ENCODE measurements at places on chromosomes 2 and 18. TPM values are rescaled to one million over a fixed set of nuclear protein-coding genes. Genes with fewer than 3 reads are reported as not detected.

DNA sequence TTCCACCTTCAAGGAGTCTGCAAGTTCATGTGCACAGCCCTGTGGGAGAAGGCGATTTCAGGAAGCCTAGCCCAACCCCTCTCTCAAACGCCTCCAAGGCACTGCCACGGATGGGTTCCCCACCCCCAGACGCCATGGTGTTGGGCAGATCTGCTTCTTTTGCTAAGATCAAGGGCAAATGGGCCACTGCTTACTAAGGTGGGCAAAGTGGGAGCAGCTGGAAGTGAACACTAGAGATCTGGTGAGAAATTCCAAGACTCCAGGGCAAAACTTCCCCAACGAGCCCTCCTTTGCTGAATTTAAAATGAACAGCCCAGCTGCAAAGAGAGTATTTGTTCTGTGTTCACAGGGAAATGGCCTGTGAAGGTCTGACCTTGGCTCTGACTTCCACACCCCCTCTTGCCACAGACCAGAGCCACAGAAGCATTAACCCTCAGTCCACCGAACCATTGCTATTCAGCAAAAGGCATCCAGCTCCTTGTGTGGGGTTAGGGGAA lies 45.1 kb upstream of the ZBTB7C start:
- DNase-seq = no peak
- H3K4me1 ChIP-seq = peaks cover 16% of the 10 kb centered on the region
- H3K4me3 ChIP-seq = no peak overlapping the region
- no peaks in the 10 kb centered on the region for H3K36me3 ChIP-seq
- no peak overlapping the region for H3K27ac ChIP-seq

GRCh38 chr18:23229472-23229871 lies 94.2 kb downstream of the CABLES1 start:
- no peak overlapping the region for H3K4me3 ChIP-seq
- 0 out of 2 replicates have a peak, but pooled peaks cover 4% of the 10 kb centered on the region for H3K36me3 ChIP-seq
- no peak overlapping the region for H3K27ac ChIP-seq
- no peak for DNase-seq

Gene SNED1
- 24.9 TPM for total RNA-seq

DNA sequence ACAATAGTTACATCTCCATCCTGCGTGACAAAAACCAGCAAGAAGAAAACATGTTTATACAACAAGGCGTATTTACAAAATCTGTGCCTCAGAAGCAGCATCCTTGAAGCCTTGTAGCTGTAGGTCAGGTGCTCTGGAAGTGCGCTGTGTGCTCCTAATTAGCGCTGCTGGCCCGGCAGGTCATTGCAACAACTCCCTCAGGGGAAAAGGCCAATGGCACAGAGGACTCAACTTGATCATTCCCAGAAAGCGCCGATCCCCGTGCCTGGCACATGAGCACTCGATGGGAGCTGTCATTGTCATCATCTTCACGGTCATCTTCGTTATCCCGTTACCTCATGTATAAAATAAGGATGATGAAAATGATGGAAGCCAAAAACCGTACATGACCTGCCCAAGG lies 58.5 kb downstream of the EIPR1 start:
- no peak overlapping the region for H3K27ac ChIP-seq
- H3K4me1 ChIP-seq = no peaks in the 10 kb centered on the region
- no peak for DNase-seq
- H3K27me3 ChIP-seq = no peaks in the 10 kb centered on the region

Gene ZNF396
- total RNA-seq = 0.79 TPM

DNA sequence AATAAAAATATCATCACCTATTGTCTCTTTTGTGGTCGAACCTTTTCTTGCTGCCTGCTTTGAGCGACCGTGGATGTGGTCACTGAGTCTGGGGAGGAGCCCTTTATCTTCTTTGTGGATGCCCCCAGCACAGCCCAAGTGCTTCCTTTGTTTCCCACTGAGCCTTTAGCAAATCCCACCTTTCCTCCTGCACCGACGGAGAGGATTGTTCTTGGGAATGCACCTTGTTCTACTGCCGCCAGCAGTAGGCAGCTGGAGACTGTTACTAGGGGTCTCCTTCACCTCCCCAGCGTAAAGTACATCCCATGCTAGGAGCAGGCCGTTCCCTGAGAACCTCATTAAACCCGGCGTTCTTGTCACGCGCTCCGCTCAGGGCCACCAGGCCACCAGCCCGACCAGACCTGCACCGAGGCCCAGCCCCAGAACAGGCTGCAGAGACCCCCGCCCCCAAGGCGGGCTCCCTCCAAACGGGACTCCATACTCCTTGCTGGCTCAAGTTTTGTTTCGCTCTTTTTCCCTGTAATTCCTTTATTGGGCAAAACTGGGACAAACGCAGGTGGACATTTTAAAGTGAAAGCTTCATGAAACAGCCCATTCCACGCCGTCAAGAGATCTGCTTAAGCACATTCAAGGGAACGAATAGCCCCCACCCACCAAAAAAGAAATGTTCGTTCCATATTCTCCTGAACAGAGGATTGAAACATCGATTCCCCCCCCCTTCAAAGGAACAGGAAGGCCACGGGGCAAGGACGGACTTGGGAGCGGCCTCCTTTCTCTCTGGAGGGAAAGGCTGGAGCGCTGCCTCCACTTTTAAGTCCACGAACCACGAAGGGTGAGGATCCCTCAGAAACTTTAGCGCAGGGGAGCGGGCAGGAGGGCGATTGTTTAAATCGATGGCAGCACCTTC lies 1.1 kb upstream of the MAT2A start:
- peak overlapping the region; percentile 94 for H3K4me3 ChIP-seq
- H3K27me3 ChIP-seq = no peaks in the 10 kb centered on the region
- peaks cover 44% of the 10 kb centered on the region for H3K36me3 ChIP-seq
- peak; percentile 56 for DNase-seq
- H3K4me1 ChIP-seq = peaks cover 35% of the 10 kb centered on the region

DNA sequence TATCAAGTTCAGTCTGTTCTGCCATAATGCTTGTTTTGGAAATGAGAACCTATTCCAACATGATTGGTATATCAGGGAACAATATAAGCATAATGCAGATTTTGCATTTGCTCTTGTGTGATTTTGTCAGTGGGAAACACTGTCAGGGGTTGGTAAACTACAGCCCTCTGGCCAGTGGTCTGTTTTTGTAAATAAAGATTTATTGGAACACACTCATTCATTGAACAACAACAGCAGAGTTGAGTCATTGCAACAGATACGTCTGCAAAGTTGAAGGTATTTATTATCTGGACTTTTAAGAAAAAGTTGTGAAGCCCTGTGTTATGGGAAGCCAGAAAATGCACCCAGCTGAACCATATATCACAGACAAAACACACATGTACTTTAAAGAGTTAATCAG lies 83.1 kb downstream of the MCFD2 start:
- H3K27me3 ChIP-seq = no peaks in the 10 kb centered on the region
- H3K27ac ChIP-seq = no peak overlapping the region
- H3K4me3 ChIP-seq = no peak overlapping the region
- DNase-seq = no peak
- no peaks in the 10 kb centered on the region for H3K36me3 ChIP-seq

Gene FAM228A
- total RNA-seq = not detected

Gene PAX3
- total RNA-seq = 0.03 TPM

Gene ALPI
- total RNA-seq = not detected

- no peaks in the 10 kb centered on the region for H3K27me3 ChIP-seq
- H3K36me3 ChIP-seq = no peaks in the 10 kb centered on the region
- no peak for DNase-seq
Observed at GRCh38 chr2:33518929-33519328, 42.5 kb downstream of the RASGRP3 start.

GRCh38 chr2:71190656-71191569 lies 36.0 kb downstream of the PAIP2B start:
- no peak overlapping the region for H3K27ac ChIP-seq
- no peak for DNase-seq
- H3K27me3 ChIP-seq = peaks cover 7% of the 10 kb centered on the region
- no peaks in the 10 kb centered on the region for H3K4me1 ChIP-seq

- H3K27me3 ChIP-seq = no peaks in the 10 kb centered on the region
- H3K4me1 ChIP-seq = no peaks in the 10 kb centered on the region
- no peak overlapping the region for H3K27ac ChIP-seq
- no peak for DNase-seq
- no peak overlapping the region for H3K4me3 ChIP-seq
- H3K36me3 ChIP-seq = no peaks in the 10 kb centered on the region
Observed at GRCh38 chr2:34705551-34706247, 1106.6 kb upstream of the FAM98A start.

DNA sequence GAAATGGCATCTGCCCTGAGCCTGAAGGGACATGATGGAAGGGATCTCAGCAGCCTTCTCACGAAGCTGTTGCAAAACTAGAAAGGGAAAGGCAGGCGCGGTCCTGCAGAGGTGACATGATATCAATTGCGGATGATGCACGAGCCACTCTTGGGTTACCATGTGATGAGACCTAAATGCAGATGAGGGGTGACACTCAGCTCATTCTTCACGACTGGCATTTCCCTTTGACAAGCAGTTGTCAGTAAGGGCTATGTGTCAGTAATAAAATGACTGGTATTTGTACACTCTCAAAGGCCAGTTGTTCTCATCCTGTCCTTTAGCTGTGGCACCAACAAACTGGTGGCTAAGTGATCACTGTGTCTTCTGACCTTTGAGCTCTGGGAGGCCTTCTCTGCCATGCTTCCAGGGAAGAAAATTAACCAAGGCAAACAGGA lies 273.6 kb downstream of the ETAA1 start:
- no peaks in the 10 kb centered on the region for H3K36me3 ChIP-seq
- no peaks in the 10 kb centered on the region for H3K4me1 ChIP-seq
- no peak overlapping the region for H3K27ac ChIP-seq
- H3K27me3 ChIP-seq = no peaks in the 10 kb centered on the region

GRCh38 chr2:215835657-215836056 lies 177.7 kb downstream of the MREG start:
- no peak overlapping the region for H3K4me3 ChIP-seq
- H3K27me3 ChIP-seq = no peaks in the 10 kb centered on the region
- no peaks in the 10 kb centered on the region for H3K36me3 ChIP-seq
- H3K27ac ChIP-seq = no peak overlapping the region
- DNase-seq = no peak
- peaks cover 6% of the 10 kb centered on the region for H3K4me1 ChIP-seq

DNA sequence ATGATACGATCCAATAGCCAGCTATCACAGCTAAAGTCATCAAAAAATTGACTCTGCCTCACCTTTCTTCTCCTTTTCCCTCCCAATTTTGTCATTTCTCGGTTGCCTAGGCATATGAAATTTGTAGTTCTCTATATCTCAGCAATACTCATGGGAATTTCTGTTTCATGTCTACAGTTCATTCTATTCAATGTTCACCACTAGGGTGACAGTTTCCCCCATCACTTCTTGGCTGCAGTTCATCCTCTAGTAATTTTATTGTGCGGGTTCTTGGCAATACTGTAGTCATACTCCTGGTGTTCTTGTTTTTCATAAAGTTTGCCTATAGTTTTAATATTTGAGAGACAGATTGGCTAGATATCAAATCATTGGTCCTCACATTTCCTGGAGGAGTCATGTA lies 872.2 kb upstream of the ID2 start:
- no peaks in the 10 kb centered on the region for H3K36me3 ChIP-seq
- no peak for DNase-seq
- no peaks in the 10 kb centered on the region for H3K27me3 ChIP-seq
- H3K27ac ChIP-seq = no peak overlapping the region
- no peak overlapping the region for H3K4me3 ChIP-seq
- peaks cover 14% of the 10 kb centered on the region for H3K4me1 ChIP-seq

Gene METTL8
- 19.5 TPM for total RNA-seq

GRCh38 chr2:176136374-176137251 lies 7.1 kb downstream of the HOXD8 start:
- no peak for DNase-seq
- H3K4me1 ChIP-seq = peaks cover 26% of the 10 kb centered on the region
- H3K36me3 ChIP-seq = peaks cover 9% of the 10 kb centered on the region
- H3K27me3 ChIP-seq = no peaks in the 10 kb centered on the region

GRCh38 chr2:208266936-208267335 lies 881 bp downstream of the PIKFYVE start:
- peak overlapping the region; percentile 84 for H3K27ac ChIP-seq
- H3K4me3 ChIP-seq = peak overlapping the region; percentile 73
- peaks cover 6% of the 10 kb centered on the region for H3K36me3 ChIP-seq
- peaks cover 9% of the 10 kb centered on the region for H3K4me1 ChIP-seq
- H3K27me3 ChIP-seq = no peaks in the 10 kb centered on the region

Gene EN1
- total RNA-seq = 4.7 TPM

- peaks cover 66% of the 10 kb centered on the region for H3K36me3 ChIP-seq
- no peak for DNase-seq
- H3K27ac ChIP-seq = peak overlapping the region; percentile 84
- H3K4me1 ChIP-seq = peaks cover 77% of the 10 kb centered on the region
- no peaks in the 10 kb centered on the region for H3K27me3 ChIP-seq
Observed at GRCh38 chr2:234980451-234981187, 28.8 kb downstream of the SH3BP4 start.
